ENCODE measurements at places on chromosomes 5 and 9.

DNA sequence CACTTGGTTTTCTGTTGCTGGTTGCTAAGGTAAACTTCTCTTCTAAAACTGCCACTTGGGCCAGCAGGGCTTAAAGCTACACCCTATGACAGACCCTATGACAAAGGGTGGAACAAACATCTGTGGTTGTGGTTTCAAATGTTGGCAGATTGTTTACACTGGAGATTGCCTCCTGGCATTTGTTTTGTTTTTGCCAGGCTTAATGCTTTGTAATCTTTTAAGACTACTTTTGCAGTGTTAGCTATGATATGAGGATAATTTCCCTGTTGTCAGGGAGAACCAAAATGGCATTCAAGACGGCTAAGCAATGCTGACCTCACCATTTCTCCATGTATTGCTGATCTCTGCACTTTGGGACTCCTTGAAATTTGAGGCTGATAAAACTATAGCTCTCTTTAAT lies 50.3 kb downstream of the MAMDC2 start:
- DNase-seq = peak; percentile 18

DNA sequence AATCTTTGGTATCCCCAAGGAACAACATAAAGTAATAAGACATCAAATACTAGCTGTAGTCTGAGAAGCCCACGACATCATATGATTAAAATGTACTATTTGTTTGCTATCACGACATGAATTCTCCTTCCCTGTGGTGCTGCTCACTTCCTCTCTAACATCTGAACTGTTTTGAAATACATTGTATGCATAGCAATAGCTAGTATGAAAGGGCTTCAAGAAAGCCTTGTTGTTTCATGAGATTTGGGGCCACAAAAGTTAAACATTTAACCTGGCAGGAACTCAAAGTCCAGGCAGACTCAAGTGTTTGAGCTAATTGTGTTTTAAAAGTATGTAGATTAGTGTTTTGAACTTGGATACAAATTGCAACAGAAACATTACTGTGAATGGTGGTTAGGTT lies 237.4 kb upstream of the PTGER4 start:
- peak; percentile 29 for DNase-seq

- DNase-seq = no peak
These were observed 360.7 kb upstream of the CDH10 start for GRCh38 chr5:25005431-25005830.

GRCh38 chr5:62607615-62608014 lies 29.0 kb downstream of the LRRC70 start:
- DNase-seq = no peak

GRCh38 chr9:37705787-37706186 lies 47.8 kb upstream of the TRMT10B start:
- DNase-seq = no peak

GRCh38 chr5:54480296-54480695 lies 24.8 kb downstream of the HSPB3 start:
- DNase-seq = peak; percentile 59
